Dermis blood vessel endothelial cell (primary cell): ENCODE measurements at places on chromosomes 11 and 22. TPM values are rescaled to one million over a fixed set of nuclear protein-coding genes. Genes with fewer than 3 reads are reported as not detected.

The KLHDC7B gene
- not detected in 2 replicates for total RNA-seq

The OR8B8 gene
- total RNA-seq: not detected in 2 replicates

The TRIM29 gene
- not detected in 2 replicates for total RNA-seq

The LUZP2 gene
- not detected in 2 replicates for total RNA-seq

The RTN4RL2 gene
- total RNA-seq: 0.14 and 0.51 TPM in 2 replicates

The ZC3H7B gene
- 68.4 and 102 TPM in 2 replicates for total RNA-seq

The IL17REL gene
- total RNA-seq: 0.05 and 0.17 TPM in 2 replicates

The TRIM34 gene
- total RNA-seq: 16.3 and 17.0 TPM in 2 replicates

The POU2AF2 gene
- not detected in 2 replicates for total RNA-seq

The OR5B21 gene
- not detected in 2 replicates for total RNA-seq

The CWC15 gene
- 38.0 and 40.8 TPM in 2 replicates for total RNA-seq

The OR52N4 gene
- 0.17 TPM in 1 of 2 replicates, not detected in the other for total RNA-seq

The OR51A7 gene
- not detected in 2 replicates for total RNA-seq

The C22orf31 gene
- total RNA-seq: not detected in 2 replicates

The NXPE2 gene
- total RNA-seq: not detected in 2 replicates
